Right lung (tissue), 10 donors: ENCODE measurements at places on chromosomes 12 and 14. TPM values are rescaled to one million over a fixed set of nuclear protein-coding genes. Genes with fewer than 3 reads are reported as not detected.

PPP1R1A gene
- 2.3 TPM for polyA plus RNA-seq

TAS2R13 gene
- 0.30 TPM for polyA plus RNA-seq

METAP2 gene
- polyA plus RNA-seq, result 122 TPM

ALDH1L2 gene
- polyA plus RNA-seq, result 4.8 TPM

DIO2 gene
- polyA plus RNA-seq, result 1.5 TPM

SERPINA1 gene
- polyA plus RNA-seq, result 5.5 TPM

SLC39A2 gene
- polyA plus RNA-seq, result not detected
